ENCODE measurements at places on chromosomes 7 and 10.

- DNase-seq: no peak
Measured at GRCh38 chr10:113310347-113310746, 242.5 kb upstream of the HABP2 start.

- no peak for DNase-seq
Measured at GRCh38 chr7:102064361-102065025, 222.2 kb upstream of the SH2B2 start.

DNA sequence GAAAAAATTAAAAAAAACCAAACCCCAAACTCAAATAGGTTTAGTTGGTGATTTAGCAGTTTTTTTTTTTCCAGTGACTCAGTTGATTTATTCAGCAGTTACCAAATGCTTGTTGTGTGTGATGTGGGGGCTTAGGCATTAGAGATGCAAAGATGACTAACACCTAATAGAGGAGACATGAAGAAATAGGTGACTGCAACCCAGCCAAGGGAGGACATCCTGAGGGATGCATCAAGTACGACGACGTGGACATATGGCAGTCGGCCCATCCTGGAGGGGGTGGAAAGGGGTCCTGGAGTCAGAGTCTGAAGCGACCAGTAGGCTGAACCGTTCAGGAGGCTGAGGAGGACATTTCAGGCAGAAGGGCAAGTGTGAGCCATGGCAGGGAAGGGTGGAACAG lies 35.5 kb downstream of the LRMDA start:
- no peak for DNase-seq

GRCh38 chr10:33193701-33194521 lies 140.6 kb downstream of the NRP1 start:
- DNase-seq: no peak

DNA sequence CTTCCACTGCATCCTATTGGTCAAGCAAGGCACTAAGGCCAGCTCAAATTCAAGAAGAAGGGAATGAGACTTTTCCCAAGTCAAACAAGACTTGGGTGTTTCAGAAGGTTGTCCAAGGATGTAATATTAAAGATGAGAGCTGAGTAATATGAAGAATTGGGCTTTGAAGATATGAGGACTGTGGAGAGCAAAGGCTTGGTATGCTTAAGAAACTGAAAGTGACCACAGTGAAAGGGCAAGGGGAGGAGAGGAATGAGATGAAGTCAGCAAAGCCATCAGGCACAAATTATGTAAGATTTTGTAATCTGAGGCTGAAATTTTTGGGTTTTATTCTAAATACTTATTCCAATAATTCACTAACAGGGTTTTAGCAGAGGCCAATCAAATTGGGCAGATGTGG lies 38.6 kb upstream of the NPY start:
- no peak for DNase-seq

DNA sequence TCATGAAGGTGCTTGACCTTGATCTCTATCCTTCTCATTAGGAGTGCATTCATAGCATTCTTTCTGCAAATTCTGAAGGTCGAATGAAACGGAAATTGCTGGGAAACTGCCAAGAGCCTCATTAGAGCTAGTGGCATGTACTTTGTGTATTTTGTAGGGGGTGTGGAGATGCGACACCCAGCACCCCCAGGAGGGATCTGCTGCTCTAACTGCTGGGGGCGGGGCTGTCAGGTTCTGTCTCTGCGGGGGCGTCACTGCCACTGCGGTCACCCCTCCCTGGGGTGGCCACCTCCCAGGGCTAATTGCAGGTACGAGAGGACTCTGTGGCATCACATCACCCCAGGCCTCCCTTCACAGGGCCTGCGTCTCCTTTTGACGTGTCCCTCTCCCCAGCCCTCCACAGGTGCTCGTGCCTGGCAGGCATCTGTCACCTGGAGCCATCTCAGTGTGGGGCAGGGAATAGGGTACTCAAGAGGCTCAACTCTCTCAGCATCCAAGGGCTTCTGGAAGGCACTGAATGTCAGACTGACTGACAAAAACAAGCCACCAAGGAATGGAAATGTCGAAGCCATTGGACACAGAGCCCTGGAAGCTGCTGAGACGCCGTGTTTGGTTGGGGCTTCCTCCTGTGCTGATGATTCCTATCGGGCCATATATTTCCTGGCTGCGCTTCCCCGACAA lies 151.1 kb downstream of the ACTR3B start:
- DNase-seq: no peak

DNA sequence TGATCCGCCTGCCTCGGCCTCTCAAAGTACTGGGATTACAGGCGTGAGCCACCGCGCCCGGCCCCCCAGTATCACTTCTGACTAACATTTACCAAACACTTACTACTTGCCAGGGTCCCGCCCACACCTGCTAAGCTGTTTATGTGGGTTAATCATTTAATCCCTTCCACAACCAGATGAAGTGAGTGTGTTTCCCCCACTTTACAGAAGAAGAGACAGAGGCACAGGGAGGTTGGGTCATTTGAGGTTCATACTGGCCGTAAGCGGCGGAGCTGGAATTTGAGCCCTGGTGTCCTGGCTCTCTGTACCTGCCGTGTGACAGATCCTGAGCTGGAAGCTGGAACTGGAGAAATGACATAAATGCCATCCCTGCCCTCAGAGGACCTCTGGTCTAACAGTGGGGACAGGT lies 15.1 kb upstream of the VPS37D start:
- no peak for DNase-seq

GRCh38 chr7:155192961-155193640 lies 104.6 kb upstream of the INSIG1 start:
- no peak for DNase-seq

DNA sequence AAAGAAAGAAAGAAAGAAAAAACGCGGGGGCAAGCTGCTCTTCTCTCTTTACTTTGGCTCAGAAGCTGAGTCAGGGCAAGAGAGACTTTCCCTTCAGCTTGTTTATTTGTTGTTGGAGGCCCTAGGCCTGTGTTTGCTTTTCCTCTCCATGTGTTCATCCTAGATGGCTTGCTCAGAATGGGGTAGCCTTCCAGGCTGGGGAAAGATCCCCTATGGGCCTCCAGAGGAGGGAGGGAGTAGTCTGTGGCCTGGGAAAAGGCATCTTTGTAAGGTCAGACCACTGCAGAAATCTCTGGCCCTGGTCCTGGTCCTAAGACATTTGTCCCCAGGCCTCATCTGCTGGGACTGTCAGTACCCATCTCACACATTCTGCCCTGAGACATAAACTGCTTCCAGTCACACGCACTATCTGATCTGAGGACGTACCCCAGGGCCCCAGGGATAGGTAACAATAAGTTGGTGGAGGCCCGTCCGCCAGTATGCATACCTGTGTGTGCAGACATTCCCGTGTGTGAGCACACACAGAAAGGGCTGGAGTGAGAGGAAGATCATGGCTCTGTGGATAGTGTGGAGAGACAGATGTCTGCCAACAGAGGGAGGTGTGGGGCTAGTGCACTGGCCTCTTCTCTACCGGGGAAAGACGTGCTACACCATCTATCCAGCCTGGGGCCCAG lies 4.9 kb upstream of the SCD start:
- no peak for DNase-seq

DNA sequence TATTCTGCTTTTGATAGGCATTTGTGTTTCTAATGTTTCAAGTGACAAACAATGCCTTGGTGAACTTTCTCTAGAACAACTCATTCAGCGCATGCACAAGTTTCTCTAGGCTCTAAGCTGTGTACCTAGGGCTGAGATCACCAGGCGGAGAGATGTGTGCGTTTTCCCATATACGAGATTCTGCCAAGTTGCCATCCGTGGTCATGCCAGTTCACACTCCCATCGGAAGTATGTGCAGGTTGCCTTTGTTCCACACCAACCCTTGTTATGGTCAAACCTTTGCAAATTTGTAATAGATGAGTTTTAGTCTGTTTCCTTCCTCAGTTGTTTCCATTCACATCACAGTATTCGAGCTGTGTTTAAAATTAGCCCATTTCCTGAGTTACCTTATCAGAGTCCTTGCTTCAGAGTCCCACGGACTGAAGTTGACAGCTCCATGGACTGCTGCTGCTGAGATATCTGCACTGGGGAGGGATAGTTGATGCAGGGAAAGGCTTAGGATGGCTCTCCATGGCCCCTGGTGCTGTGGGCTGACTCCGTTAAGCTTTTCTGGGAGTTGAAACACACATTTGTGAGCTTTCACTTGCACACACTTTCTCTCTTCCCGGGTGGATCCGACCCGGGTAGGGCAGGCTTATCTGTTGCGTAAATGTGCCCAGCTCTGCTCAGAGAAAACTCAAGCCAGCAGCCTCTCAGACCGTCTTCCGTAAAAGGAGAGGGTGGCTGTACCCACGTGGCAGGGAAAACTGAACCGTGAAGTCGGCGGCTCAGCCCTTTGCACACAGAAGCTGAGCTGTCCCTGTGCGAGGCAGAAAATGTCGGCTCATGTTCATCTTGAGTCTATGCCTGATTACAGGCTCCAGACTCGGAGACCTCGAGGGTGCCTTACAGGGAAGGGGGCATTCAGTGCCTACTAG lies 49.4 kb downstream of the HK1 start:
- peak; percentile 96 for DNase-seq

- peak; percentile 85 for DNase-seq
Measured at GRCh38 chr10:13792006-13792405, 205.2 kb downstream of the PRPF18 start.

DNA sequence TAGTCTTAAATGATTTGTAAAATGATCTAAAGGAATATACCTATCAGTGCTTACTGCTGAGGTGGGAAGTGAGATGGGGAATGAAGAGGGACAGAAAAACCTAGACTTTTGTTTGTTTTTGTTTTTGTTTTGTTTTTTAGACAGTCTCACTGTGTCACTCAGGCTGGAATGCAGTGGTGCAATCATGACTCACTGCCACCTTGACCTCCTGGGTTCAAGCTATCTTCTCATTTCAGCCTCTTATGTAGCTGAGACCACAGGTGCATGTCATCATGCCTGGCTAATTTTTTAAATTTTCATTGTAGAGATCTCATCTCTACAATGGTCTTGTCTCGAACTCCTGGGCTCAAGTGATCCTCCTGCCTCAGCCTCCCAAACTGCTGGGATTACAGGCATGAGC lies 116.4 kb upstream of the SEM1 start:
- DNase-seq: no peak

DNA sequence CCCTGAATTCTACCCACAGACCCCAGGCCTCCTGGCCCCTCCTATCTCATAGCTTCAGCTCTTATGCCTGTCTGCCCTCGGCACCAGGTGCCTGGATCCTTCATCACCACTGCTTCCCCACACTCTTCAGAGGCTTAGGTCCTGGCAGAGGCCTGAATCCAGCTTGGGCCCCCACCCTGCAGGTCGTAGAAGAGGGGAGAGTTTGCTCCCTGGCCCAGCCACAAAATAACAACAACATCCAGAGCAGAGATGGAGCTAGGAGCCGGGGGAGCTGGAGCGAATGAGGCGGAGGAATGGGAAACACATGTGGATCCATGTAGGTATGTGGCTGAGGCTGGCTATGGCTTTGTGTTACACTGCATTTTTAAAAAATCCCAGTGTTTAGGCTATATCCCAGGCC lies 7.8 kb upstream of the OPN4 start:
- no peak for DNase-seq

GRCh38 chr10:101284101-101284743 lies 55.0 kb upstream of the LBX1 start:
- DNase-seq: peak; percentile 84

DNA sequence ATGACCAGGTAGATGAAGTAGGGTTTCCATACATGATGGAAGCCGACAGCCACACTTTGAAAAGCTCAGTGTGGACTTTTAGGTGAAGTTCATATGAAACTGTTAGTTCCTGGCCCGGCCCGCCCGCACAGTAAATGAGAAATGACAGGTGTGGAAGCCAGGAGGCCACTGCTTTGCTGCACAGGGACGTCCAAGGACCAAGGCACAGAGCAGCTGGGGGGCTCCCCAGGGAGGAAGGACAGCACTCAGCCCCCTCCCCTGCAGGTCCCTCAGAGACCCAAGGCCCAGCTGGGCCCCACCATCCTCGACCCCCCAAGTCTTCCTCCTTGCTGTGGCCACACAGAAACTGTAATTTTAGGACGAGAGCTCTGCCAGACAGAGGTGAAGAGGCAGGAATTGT lies 219.2 kb downstream of the PTPRN2 start:
- no peak for DNase-seq

GRCh38 chr10:102775935-102776669 lies 32.4 kb downstream of the WBP1L start:
- peak; percentile 47 for DNase-seq

- DNase-seq: no peak
Measured at GRCh38 chr10:89314676-89315075, 12.8 kb downstream of the IFIT2 start.

Data from posterior cingulate gyrus (tissue), 11 donors.